ENCODE measurements at places on chromosomes 2 and 18.

DNA sequence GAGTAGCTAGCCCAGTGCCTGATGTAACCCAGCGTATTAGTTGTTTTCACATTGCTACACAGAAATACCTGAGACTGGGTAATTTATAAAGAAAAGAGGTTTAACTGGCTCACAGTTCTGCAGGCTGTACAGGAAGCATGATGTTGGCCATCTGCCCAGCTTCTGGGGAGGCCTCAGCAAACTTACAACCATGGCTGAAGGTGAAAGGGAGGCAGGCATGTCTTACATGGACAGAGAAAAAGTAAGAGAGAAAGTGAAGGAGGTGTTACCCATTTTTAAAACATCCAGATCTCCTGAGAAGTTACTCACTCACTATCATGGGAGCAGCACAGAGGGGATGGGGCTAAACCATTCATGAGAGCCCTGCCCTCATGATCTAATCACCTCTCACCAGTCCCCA is 6.1 kb upstream of the CYRIA start:
- DNase-seq, result no peak

GRCh38 chr2:199409759-199410529 is 47.8 kb downstream of the SATB2 start:
- no peak for DNase-seq

- DNase-seq, result no peak
Observed at GRCh38 chr2:189517847-189518535, 62.6 kb downstream of the SLC40A1 start.

GRCh38 chr2:112253261-112253815 is 1.5 kb downstream of the ZC3H8 start:
- no peak for DNase-seq
